Tibial nerve (tissue), 4 donors: ENCODE measurements at places on chromosomes 3 and 15.

- DNase-seq = no peak
Observed at GRCh38 chr3:155241579-155241978, 51.9 kb downstream of the STRIT1 start.

DNA sequence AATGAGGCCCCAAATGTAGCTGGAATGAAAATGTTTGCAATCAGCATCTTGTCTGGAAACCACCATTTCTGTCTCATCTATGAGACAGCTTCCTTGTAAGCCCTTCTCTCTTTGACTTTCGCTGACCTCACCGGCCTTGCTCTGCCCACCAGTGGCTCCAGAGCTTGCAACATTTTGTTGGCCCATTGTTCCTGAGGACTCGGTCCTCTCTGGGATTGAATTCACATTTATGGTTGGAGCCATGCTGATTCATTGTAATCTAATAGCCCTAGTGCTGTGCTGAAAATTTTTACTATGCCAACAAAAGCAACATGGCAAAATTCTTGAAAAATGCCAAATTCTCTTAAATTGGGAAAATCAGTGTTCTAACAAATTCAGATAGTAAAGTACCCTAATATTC is 37.2 kb downstream of the ABHD5 start:
- DNase-seq = no peak

DNA sequence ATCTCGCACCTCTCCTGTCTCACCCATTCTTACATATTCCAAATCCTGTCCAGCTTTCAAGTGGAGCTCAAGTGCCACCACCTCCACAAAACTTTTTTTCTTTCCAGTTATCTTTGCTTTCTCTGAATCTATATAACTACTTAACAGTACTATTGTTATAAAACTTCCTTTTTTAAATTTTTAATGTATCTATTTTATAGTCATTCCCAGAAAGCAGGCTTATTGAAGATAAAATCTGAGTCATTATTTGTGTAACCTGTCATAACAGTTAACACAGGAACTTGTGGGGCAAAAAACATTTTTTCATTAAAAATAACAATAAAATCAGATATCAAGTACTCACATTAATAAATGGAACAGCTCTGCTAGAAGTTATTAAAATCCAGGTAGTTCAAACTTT is 73.3 kb upstream of the ALCAM start:
- DNase-seq = no peak

GRCh38 chr15:39419651-39420050 is 161.2 kb upstream of the THBS1 start:
- no peak for DNase-seq

GRCh38 chr3:180290300-180290699 is 253.6 kb upstream of the PEX5L start:
- no peak for DNase-seq

DNA sequence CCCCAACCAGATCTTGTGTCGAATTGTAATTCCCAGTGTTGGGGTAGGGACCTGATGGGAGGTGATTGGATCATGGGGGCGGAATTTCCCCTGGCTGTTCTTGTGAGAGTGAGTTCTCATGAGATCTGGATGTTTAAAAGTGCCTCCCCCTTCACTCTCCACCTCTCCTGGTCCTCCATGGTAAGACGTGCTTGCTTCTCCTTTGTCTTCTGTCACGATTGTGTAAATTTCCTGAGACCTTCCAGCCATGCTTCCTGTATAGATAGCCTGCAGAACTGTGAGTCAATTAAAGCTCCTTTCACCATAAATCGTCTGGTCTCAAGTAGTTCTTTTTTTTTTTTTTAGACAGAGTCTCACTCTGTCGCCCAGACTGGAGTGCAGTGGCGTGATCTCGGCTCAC is 42.3 kb downstream of the NR1D2 start:
- DNase-seq = no peak

DNA sequence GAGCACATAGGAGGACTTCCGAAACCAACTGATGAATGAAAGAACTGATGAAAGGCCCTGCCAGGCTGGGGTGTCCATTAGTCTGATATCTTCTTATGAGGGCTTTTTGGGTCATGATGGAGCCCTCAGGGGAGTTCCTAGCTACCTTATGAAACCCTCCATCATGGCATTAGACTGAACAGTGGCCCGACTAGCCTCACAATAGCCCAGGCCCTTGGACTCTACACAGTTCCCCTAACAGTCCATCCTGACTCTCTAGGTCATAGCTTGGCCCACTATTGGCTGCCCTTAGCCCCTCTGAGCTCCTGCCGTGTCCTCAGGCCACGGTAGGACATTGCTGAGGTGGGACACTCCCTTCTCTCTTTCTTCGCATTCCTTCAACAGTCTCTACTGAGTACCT is 365.9 kb downstream of the CACNA2D3 start:
- DNase-seq = no peak
